ENCODE measurements at places on chromosomes 3 and 15. TPM values are rescaled to one million over a fixed set of nuclear protein-coding genes. Genes with fewer than 3 reads are reported as not detected.

DNA sequence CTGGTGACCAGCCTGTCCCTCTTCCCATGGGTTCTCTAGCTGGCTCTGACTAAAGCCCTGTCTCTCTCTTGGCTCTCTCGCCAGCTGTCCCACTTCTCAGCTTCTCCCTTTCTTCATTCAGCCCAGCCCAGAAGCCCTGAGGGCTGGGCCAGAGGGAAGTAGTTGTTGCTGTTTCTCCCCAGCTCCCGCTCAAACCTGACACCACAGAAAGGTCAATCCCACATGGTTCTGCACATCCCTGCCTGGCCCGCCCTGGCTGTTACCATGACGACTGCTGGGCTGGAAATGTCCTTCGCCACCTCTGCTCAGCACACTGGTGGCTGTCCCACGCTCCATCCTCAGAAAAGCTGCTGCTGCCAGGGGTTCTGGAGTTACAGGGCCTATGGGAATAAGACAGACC, 25.9 kb downstream of the CCDC32 start:
- DNase-seq, result no peak
- no peaks in the 10 kb centered on the region for H3K4me1 ChIP-seq
- H3K4me3 ChIP-seq, result no peak overlapping the region
- no peaks in the 10 kb centered on the region for H3K36me3 ChIP-seq
- no peaks in the 10 kb centered on the region for H3K27me3 ChIP-seq

- no peak overlapping the region for H3K27ac ChIP-seq
- no peak overlapping the region for H3K4me3 ChIP-seq
- no peak for DNase-seq
- H3K27me3 ChIP-seq, result no peaks in the 10 kb centered on the region
- H3K36me3 ChIP-seq, result no peaks in the 10 kb centered on the region
These were observed 83.4 kb downstream of the TOP2B start for GRCh38 chr3:25581335-25581734.

DNA sequence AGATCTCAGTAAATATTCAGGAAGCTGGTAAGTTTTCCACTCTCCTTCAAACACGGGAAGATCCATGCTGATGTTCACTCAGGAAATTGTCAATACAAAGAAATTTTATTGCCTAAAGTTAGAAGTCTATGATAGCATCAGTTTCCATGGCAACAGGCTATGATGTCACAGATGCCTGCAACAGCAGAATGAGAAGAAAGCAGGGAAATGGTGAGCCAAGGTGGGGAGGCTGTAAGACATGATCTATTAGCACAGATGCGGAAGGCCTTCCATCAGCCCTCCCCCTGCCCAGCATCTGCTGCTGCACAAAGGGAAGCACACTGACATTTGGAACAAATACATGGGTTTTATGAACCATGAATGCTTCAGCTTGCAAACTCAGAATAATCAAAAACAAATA, 28.6 kb downstream of the EPHB1 start:
- H3K36me3 ChIP-seq, result no peaks in the 10 kb centered on the region
- H3K27me3 ChIP-seq, result no peaks in the 10 kb centered on the region
- H3K4me3 ChIP-seq, result no peak overlapping the region
- H3K27ac ChIP-seq, result no peak overlapping the region

DNA sequence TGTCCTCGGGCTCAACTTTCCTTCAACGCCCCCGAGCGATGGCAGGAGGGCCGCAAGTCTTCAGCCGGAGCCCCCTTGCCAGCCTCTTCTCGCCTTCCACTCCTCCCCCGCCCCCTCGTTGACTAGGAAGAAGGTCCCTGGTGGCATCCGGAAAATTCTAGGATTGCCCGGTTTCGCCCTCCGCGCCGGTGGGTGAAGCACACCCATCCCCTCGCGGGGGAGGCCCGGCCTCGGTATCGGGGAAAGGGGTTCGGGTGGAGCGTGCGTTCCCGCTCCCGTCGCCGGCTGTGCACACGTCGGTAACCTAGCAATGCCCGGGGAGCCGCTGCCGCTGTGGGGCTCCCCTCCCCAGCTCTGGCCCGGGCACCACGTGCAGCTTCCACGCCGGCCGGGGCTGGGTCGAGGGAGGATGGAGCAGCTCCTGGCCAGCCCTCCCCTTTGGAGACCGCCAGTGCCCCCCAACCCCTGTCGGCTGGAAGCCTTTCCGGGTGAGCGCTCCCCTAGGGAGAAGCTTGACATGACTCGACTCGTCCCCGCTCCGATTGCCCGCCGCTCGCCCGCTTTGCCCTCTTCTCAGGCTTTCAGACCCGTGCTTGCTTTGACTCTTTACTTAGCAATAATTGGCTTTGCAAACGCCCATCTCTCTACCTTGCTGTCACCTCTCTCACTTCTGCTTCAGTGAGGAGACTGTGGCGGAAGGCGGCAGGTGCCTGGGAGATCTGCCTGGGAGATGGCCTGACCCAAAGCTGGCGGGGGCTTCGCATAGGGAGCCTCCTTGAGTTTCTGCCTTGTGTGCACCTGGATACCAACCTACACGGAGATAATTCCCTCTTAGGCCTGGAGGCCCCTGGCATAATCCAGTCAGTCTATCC, 1.3 kb downstream of the CACNA1D start:
- no peaks in the 10 kb centered on the region for H3K36me3 ChIP-seq
- DNase-seq, result no peak

- H3K4me1 ChIP-seq, result peaks cover 42% of the 10 kb centered on the region
- H3K27me3 ChIP-seq, result no peaks in the 10 kb centered on the region
- peak; percentile 95 for DNase-seq
- H3K36me3 ChIP-seq, result no peaks in the 10 kb centered on the region
- peak overlapping the region; percentile 95 for H3K27ac ChIP-seq
- peak overlapping the region; percentile 35 for H3K4me3 ChIP-seq
These were observed 44.6 kb downstream of the ZBTB38 start for GRCh38 chr3:141412936-141413354.

The PYGO1 gene
- total RNA-seq, result 0.22 TPM

The EEFSEC gene
- 10.1 TPM for total RNA-seq

The GP9 gene
- total RNA-seq, result not detected

The IL16 gene
- total RNA-seq, result 4.4 TPM
